Suppressor macrophage treated with lipopolysaccharide for 4 hours (primary cell): ENCODE measurements at places on chromosomes 7 and 10.
A peak's percentile ranks its signal among the peaks of the same experiment; 100 is the strongest.

GRCh38 chr7:148553979-148554378 lies 36.6 kb upstream of the C7orf33 start:
- DNase-seq: no peak

DNA sequence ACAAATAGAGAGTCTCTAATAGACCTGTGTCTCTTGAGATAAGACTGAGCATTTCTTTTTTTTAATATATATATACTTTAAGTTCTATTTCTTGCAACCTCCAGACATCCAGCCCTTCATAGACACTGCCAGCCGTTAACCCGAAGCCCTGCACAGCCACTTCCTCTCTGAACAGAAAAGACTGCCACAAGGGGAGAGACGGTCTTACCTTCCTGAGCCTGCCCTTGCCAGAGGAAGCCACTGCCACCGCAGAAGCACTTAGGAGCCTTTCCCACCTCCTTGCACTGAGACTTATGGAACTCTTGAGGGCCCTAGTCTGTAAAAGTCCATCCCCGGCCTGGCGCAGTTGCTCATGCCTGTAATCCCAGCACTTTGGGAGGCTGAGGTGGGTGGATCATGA lies 31.8 kb upstream of the PRSS1 start:
- no peak for DNase-seq

- no peak for DNase-seq
Measured at GRCh38 chr10:50540826-50541122, 83.0 kb downstream of the SGMS1 start.

GRCh38 chr10:16292366-16292765 lies 144.4 kb upstream of the PTER start:
- DNase-seq: no peak

DNA sequence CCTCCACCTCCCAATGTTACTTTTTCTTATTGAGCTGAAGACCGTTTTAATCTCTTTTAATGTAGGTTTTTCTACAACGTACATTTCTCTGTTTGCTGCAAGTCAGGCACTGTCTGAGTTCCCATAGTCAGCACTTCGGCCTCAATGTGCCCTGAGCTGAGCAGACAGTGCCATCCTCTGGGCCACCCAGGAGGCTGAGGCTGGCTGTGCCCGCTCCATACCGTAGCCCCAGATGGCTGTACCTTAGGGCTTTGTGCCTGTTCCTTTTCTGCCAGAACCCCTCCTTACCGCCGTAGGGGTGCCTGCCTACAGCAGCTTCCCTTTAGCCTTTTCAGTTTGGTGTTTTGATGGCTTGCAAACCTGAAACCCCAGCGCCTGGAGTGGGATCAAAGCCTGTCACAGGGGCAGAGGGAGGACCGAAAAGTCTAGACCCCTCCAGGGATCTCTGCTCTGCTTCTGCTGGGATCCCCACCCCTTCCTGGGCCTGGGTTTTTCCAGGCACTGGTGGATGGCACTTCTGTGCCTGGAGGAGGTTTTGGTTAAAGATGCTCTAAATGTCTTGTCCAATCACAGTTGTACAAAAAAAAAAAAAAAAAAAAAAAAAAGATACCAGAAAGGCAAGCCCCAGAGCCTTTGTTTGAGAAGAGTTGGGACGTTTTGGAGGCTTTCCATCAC lies 9.0 kb downstream of the AGAP3 start:
- DNase-seq: no peak

GRCh38 chr7:356087-356486 lies 66.1 kb downstream of the FOXL3 start:
- no peak for DNase-seq

- DNase-seq: peak; percentile 71
Measured at GRCh38 chr10:69936091-69936490, 116.6 kb upstream of the MACROH2A2 start.

GRCh38 chr10:23363793-23364135 lies 19.2 kb upstream of the C10orf67 start:
- DNase-seq: no peak

DNA sequence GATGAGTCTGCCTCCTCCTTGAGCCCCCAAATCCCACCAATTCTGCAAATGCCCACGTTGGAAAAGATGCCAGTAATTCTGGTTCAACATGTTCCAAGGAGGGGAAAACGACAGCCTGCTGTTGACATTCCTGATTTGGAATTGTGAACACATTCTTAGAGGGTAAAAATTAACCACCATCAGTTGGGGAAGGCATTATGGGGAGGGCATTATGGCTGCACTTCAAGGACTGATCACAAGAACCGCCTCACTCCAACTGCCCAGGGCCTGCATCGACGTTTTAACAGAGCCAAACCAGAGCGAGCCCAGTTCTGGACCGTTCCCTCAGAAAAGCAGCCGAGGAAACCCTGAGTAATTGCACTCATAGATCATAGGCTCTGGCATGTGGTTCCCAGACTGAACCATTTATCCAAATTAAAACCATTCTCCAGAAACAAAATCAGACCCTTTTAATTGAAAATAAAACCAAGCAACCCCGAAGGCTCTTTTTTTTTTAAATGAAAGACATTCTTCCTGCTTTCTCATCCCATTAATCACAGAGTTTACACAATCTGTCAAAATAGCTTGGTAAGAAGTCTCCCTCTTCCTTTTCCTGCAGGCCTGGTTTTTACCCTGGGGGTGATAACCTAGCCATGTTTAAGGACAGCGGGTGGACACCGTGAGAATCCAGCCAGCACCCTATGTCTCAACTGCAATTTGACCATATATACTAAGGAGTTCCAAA lies 8.0 kb downstream of the TNS3 start:
- peak; percentile 69 for DNase-seq

DNA sequence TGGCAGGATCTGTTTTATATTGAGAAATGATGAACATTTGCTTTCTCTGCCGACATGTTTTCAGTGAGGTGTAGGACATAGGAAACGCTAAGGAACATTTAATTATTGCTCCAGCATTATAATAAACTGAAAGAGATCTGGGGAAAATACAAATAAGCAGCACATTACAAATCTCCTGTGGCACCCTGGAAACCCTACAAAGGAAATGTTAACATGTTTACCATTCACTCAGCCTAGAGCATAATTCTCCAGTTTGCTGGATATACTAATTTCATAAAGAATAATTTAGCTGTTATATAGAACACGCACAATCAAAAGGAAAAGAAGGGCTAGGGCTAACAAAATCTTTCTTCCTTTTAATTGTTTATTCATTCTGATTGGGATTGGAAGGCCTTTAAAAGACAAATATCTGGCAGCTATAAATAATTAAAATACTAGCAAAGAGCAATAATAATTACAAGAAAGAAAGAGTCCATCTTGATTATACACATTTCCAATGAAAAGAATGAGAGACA lies 299.4 kb downstream of the CRPPA start:
- DNase-seq: no peak

DNA sequence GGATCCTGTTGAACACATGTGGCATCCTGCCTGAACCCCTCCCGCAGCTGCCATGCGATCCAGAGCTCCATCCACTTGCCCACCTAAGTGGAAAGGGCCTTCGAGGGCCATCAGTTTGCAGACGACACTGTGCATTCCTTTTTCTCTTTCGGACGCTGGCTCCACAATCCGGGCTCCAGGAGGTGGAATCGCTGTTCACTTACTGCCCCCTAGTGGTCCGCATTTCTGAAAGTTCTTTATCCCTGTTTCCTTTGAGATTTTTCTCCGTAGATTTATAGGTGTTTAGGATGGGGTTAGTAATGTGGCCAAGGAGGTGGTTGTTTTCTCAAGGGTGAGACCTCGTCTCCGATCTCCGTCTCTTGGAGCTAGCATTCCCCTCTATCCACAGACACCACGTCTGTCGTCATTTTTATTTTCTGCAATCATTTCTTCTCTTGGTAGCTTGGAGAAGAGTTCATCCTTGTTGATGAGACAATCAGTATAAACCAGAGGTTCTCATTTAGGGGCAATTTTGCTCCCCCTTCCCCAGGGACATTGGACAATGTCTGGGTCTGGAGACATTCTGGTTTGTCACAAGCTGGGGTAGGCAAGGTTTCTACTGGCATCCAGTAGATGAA lies 204.6 kb downstream of the ARHGAP21 start:
- peak; percentile 61 for DNase-seq

DNA sequence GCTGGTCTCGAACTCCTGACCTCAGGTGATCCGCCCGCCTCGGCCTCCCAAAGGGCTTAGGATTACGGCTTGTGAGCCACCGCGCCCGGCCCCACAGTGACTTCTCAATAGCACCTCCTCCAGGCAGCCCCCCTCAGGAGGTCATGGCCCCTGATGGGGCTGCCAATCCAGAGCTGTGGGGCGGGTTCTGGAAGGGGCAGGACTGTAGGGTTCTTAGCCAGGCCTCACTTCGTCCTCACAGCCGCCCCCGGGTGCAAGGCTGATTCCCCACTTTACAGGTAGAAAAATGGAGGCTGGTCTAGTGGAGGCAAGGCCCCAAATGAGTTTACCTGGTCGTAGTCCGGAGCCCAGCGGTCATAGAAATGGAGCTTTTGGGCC lies 638 bp downstream of the METTL27 start:
- no peak for DNase-seq

DNA sequence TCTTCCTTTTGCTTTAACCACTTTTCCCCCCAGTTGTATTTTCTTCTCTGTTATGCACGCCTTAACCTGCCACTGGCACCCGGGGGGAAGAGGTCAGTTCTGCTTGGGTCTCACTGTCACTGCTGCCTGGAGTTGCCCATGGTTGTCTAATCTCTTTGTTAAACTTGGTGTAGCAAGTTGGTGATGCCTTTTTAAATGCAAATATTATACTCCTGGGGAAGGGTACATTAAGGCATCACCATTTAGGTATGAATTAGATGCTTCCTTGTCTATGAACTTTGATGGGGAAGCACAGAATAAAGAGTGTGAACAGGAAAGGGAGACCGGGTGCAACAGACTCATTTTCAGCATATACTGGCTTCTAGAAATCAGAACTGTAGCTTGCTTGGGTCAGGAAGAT lies 9.1 kb upstream of the SORCS3 start:
- no peak for DNase-seq

DNA sequence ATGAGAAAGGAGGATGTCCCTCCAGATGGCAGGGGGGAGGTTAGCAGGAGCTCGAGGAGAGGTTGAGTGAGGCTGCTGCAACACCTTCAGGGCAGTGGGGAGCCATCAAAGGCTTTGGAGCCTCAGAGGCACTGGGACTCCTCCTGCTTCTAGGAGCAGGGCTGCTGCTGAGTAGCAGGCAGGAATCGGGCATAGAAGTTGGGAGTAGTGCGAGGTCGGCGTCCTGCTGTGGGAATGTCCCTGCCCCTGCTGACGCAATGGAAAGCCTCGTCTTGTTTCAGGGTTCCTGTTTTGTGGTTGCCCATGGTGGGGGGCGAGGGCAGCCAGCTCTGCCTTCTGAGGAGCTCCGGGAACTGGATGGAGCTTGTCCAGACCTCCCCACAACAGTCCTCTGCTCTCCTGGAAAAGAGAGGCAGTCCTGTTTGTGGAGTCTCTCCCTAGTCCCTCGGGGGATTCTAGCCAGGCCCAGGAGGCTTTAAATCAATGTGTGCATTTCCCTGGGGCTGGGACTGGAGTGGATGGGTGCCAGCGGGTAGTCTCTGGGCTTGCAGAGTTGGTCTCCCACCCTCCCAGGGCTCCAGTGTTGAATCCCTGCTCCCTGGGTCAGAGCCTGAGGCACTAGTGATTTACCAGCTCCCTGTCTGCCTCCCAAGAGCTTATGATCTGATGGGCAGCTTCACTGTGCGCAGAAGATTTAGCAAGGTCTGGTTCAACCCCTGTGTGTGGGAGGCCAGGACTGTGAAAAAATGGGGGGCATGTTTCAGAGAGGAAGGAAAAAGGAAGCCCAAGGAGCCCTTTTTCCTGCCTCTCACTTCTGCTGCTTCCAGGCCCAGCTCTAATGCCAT lies 98.7 kb upstream of the PPIF start:
- peak; percentile 89 for DNase-seq

GRCh38 chr7:4745971-4746919 lies 29.2 kb upstream of the AP5Z1 start:
- peak; percentile 88 for DNase-seq

- no peak for DNase-seq
Measured at GRCh38 chr7:125033506-125033905, 103.9 kb upstream of the POT1 start.

GRCh38 chr7:30266686-30267085 lies 17.7 kb upstream of the ZNRF2 start:
- no peak for DNase-seq

DNA sequence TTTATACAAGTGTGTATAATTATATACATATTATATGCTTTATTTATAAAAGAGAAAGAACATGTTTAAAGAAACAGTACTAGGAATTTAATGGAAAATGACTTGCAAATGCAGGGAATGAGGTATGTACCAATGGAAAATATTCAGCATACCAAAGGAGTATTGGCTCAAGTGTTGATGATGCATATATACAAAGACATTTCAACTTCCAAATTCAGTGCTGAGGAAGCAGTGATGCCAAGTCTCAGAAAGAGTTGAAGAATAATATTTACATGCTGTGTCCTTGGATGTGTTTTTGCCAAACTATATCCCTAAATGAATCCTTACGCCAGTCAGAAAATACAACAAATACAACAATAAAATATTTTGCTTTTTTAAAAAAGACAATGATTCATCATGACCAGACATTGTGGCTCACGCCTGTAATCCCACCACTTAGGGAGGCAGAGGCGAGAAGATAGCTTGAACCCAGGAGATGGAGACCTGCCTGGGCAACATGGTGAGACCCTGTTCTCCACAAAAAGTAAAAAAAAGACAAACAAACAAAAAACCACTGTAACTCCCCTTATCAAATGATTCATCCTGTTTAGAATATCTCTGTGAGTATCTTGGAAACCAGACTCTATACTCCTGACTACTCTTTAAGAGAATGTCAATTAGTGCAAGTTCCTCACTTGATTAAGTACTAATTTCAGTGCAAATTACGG lies 157.2 kb downstream of the CHRM2 start:
- no peak for DNase-seq

GRCh38 chr10:75755528-75755927 lies 324.1 kb downstream of the LRMDA start:
- DNase-seq: no peak

- DNase-seq: peak; percentile 91
Measured at GRCh38 chr10:68327889-68328786, 3.7 kb upstream of the HNRNPH3 start.

DNA sequence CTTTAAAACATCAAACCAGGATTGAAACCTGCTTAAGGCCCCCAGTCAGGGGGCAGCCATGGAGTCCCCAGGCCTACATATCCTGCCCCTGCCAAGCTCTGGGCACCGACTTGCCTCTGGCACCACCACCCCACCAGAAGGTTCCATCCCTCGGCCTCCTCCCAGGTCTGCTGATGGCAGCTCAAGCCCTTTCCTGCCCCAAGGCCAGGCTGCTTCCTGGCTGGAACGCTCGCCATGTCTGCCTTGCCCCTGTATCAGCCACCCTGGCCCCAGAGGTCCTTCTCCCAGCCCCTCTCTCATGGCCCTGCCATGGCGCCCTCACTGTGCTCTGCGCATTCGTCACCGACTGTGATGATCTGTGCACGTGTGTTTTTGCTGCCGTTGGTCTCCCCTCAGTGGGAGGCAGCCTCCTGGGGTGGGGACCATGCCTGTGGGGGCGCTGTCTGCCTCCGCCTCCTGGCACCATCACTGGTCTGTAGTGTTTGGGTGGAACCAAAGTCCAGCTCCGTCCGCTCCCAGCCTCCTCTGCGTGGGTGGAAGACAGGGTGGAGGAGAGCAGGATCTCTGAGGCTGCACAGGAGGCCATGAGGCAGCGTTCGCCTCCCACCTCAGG lies 3.2 kb downstream of the DPYSL4 start:
- no peak for DNase-seq

- DNase-seq: no peak
Measured at GRCh38 chr10:62399211-62399610, 25.0 kb downstream of the ZNF365 start.
